ENCODE measurements at places on chromosomes 2 and 18.

- no peak for DNase-seq
Measured at GRCh38 chr2:120930864-120931263, 195.2 kb downstream of the GLI2 start.

- no peak for DNase-seq
Measured at GRCh38 chr2:24203029-24203786, 28.4 kb downstream of the FAM228A start.

GRCh38 chr2:178250429-178250828, 56.1 kb downstream of the OSBPL6 start:
- DNase-seq: no peak

GRCh38 chr2:240569998-240570530, 1.8 kb downstream of the RNPEPL1 start:
- DNase-seq: no peak

- DNase-seq: peak; percentile 29
Measured at GRCh38 chr2:135913727-135914365, 37.6 kb upstream of the MCM6 start.

DNA sequence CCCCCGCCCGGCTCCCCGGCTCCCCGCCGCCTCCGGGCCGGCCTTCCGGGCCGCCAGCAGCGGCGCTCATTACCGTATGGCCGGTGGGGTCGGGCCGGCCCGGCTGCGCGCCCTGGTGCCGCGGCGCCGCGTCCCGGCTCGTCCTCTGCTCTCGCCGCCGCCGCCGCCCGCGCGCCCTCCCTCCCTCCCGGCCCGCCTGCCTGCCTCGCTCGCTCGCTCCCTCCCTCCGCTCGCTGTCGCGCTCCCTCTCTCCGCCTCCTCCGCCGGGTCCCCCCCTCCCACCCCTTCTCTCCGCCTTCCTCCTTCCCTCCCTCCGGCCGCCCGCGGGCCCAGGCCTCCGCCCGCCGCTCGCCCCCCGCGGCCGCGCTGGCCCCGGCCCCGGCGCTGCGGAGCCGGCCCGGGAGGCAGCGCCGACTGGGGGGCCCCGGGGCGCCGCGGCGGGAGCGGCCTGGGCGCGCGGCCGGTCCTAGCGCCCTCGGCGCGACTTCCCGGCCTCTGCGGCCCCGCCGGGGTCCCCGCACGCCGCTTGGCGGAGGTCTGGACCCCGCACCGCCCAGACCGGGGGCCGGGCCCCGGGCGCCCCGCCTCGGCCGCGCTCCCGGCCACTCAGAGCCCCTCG, at the start of gene DNMT3A:
DNMT3A (minus strand) TSS at position 173 of the 619 bp plus-strand sequence. CDS start 27,941 bp downstream, outside the sequence.
- peak; percentile 52 for DNase-seq

- no peak for DNase-seq
Measured at GRCh38 chr2:29576231-29576630, 345.2 kb downstream of the ALK start.

DNA sequence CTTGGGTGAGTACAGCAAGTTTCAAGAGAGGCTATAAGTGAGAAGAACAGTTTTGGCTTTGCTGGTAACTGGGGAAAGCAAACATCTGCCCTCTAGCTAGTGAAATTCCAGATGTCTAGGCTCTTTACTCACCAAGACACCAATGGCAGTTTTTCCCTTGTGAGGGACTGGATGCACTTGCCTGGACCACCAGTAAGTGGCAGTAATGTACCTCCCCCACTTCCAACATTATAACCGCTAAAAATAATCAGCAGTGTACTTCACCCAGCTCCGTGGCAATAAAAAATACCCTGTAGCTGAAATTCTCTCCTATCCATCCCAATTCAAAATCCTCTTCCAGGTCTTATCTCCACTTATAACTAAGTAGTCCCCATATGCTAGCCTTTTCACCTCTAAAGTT, 383.9 kb downstream of the ARHGAP15 start:
- DNase-seq: no peak

DNA sequence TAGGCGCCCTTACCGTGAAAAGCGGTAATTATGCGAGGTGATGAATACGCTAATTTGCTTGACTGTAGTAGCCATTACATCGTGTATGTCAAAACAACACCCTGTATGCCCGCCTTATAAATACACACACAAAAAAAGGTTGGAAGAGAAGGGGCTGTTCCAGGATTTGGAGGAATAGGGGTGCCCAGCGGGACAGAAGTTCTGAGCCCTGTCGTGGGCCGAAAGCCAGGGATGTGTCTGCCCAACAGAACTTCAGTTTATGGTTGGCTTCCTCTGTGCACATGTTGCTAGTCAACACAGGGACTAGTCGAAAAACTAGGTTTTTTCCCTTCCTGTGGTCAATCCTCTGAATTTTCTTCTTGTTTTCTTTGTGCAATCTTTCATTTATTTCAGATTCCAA, 182.5 kb downstream of the ACKR3 start:
- DNase-seq: no peak

DNA sequence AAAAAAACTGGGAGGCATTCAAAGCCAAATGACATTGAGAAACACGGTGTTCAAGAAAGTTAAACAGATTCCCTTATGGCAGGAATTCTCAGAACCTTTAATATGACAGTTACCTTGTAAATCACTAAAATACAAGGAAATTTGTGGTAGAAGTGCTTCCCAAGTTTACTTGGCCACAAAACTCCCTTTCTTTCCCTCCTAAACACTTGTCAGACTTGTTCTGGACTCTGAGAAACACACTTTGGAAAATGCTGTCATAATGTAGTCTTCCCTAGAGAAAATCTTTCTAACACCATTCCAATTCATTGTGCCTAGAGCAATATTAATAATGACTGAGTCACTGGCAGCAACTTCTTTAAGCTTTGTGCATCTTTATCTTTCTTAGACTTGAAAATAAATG, 140.4 kb downstream of the ANKRD44 start:
- DNase-seq: no peak

DNA sequence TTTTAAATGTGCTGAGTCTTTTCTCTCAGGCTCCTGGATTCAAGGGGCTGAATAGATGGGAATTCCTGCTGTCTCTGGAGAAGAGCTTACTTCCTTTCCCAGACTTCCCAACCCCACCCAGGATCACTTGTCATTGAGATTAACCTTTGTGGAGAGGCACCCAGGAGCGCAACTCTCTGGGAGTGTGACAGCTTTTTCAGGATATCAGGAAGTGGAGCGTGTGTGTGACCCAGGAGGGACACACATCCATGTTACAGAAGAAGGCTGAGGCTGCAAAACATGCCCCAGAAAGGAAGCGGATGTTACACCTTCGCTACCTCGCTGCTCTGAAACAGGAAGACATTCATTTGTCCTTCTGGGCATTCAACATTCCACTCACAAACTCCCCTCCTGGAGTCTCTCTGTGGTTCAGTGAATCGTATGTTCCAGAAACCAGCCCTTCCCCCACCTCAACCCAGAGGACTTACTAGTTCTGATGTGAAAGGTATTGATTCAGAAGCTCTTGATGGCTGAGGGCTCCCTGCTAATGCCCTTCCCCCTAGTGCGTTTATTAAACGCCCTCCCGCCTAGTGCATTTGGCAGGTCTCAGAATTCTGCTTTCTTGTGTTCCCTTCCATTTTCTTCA, 523.9 kb downstream of the TNS1 start:
- DNase-seq: no peak

- DNase-seq: no peak
Measured at GRCh38 chr18:45793264-45793965, 32.1 kb upstream of the SIGLEC15 start.

DNA sequence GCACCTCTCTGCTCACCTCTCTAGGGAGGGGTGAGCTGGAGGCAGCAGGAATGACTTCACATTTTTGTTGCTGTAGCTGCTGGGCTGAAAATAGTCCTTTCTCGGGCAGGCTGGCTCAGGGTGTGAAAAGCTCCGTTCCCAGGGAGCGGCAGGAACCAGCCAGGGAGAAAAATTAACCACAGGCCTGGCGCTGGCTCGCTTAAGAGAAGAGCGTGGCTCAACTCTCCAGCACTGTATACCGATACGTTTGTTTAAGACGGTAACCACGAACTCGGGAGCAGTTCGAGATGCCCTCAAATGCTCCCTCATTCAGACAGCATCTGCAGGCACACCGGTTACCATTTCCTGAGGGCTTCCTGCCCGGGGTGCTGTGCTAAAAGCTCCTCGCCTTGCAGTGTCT, 129.6 kb downstream of the CELF4 start:
- no peak for DNase-seq

DNA sequence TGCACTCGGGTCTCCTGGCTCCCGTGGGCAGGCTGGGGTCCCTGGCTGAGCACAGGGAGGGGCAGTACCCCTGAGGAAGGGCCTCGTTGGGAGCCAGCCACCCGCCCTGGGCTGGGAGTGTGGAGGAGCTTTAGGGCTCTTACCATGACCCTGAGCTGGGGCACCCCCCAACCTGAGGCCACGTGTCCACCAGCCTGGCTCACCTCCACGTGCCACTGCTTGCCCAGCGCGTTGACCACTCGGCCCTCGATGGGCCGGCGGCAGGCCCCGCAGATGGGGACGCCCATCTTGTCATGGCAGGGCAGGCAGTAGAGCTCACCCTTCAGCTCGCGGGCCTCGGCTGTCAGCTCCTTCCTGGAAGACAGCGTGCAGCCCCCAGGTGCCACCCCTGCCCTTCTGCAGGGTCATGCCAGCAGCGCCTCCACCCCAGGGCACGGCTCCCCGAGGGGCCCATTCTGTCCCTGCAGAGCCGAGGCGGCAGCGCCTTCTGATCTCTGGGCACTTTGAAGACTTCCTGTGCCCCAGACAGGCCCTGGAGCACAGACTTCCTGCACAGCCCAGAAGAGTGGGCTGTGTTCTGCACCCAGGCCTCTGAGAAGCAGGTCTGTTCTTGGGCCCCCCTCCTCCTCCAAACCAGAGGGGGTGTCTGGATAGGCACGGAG, 4.0 kb upstream of the GPR17 start:
- peak; percentile 25 for DNase-seq

DNA sequence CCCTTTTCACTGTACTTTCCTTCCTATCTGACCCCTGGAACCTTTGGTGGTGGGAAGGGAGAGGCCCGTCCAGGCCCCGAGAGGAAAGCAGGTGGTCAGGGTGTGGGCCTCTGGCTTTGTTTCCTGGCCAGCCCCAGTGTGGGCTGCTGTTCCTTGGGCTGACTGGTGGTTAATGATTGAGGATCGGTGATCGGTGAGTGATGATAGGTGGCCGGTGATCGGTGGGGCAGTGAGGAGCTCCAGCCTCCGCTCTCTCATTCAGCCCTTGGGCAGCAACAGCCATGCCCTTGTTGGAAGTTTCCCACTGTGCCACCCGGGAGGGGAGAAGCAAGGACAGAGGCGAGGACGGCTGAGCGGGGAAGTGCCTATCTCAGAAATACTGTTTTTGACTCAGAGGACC, 7.3 kb downstream of the ACKR3 start:
- DNase-seq: no peak

DNA sequence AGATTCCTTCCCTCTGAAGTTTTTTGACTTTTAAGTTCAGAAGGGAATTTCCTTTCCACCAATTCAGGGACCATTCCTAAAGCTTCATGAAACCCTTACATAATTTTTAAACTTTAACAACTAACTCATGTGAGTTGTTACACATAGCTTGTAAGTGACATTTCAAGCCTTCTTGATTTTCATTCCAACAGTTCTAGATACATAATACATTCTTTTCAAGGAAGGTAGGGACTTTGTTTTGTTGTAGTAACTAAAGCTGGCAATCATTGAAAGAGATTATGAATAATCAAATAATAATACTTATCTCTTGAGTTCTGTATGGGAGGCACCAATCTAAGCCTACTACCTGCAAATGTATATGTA, 45.4 kb downstream of the SETBP1 start:
- no peak for DNase-seq

- no peak for DNase-seq
Measured at GRCh38 chr18:37302519-37302918, 263.1 kb downstream of the CELF4 start.

- DNase-seq: no peak
Measured at GRCh38 chr2:189076120-189076519, 101.9 kb downstream of the COL3A1 start.

GRCh38 chr2:155982135-155982534, 350.4 kb downstream of the NR4A2 start:
- DNase-seq: no peak
